ENCODE measurements at places on chromosomes 1 and 21. TPM values are rescaled to one million over a fixed set of nuclear protein-coding genes. Genes with fewer than 3 reads are reported as not detected.

KCNE1 gene
- 5.5 TPM for total RNA-seq

KRTAP7-1 gene
- total RNA-seq = not detected

NCF2 gene
- 6.7 TPM for total RNA-seq

OR2W3 gene
- total RNA-seq = not detected

CA6 gene
- 0.19 TPM for total RNA-seq

Data from Right ventricle myocardium inferior (tissue), 1 donor.